ENCODE measurements at places on chromosomes 5 and 9. TPM values are rescaled to one million over a fixed set of nuclear protein-coding genes. Genes with fewer than 3 reads are reported as not detected.

Gene OR1J2
- not detected for total RNA-seq

Gene POLR1E
- total RNA-seq = 31.9 TPM

Gene GMCL2
- not detected for total RNA-seq

Gene SDHA
- 122 TPM for total RNA-seq

Gene SPATA31C1
- total RNA-seq = not detected

Gene SPINK6
- total RNA-seq = not detected

Gene PCDHB13
- total RNA-seq = not detected

Gene TMC1
- total RNA-seq = not detected

Gene C6
- 0.49 TPM for total RNA-seq

Gene TERT
- 0.28 TPM for total RNA-seq

Gene DIRAS2
- total RNA-seq = not detected

Gene PCDHA1
- total RNA-seq = not detected

Gene GPR150
- total RNA-seq = 2.1 TPM

Gene C5orf52
- total RNA-seq = not detected

Gene DEPDC1B
- total RNA-seq = 0.44 TPM

Gene SLC34A1
- total RNA-seq = 0.13 TPM

Gene FOXI1
- total RNA-seq = not detected

Gene SVEP1
- 0.12 TPM for total RNA-seq

Gene HRH2
- total RNA-seq = 14.4 TPM

Gene GCNT4
- 14.7 TPM for total RNA-seq

Gene CDC20B
- total RNA-seq = not detected

Gene MSMP
- total RNA-seq = not detected

Gene NTNG2
- total RNA-seq = 14.1 TPM

Gene C9orf50
- total RNA-seq = not detected

Gene PDCD1LG2
- total RNA-seq = 0.15 TPM

Gene CCDC192
- 0.58 TPM for total RNA-seq

Gene CACFD1
- total RNA-seq = 4.6 TPM

Gene TOR4A
- total RNA-seq = 2.2 TPM

Gene SKIC3
- 85.6 TPM for total RNA-seq

Gene FBLL1
- not detected for total RNA-seq

Gene SYK
- 1.4 TPM for total RNA-seq

Gene CEP72
- 13.9 TPM for total RNA-seq

Gene LCN1
- not detected for total RNA-seq

Gene TRPM6
- total RNA-seq = not detected

Gene ADAMTS12
- not detected for total RNA-seq

Gene MOB3B
- 0.72 TPM for total RNA-seq

Gene SV2C
- total RNA-seq = 0.03 TPM

Data from T-cell (primary cell).